Activated CD4-positive, alpha-beta T cell treated with anti-CD3 and anti-CD28 coated beads, Interleukin-2, amount 10 ng/mL, durations not matched to agents 24 days and 14 days (primary cell): ENCODE measurements at places on chromosomes 12 and 14. TPM values are rescaled to one million over a fixed set of nuclear protein-coding genes. Genes with fewer than 3 reads are reported as not detected.

ITGA7 gene
- total RNA-seq: 0.65 and 1.5 TPM in 2 replicates

RNF212B gene
- total RNA-seq: not detected in 2 replicates

FAM177A1 gene
- total RNA-seq: 37.9 and 41.6 TPM in 2 replicates

PIWIL1 gene
- total RNA-seq: not detected in 2 replicates

PLCZ1 gene
- not detected in 2 replicates for total RNA-seq

DNA sequence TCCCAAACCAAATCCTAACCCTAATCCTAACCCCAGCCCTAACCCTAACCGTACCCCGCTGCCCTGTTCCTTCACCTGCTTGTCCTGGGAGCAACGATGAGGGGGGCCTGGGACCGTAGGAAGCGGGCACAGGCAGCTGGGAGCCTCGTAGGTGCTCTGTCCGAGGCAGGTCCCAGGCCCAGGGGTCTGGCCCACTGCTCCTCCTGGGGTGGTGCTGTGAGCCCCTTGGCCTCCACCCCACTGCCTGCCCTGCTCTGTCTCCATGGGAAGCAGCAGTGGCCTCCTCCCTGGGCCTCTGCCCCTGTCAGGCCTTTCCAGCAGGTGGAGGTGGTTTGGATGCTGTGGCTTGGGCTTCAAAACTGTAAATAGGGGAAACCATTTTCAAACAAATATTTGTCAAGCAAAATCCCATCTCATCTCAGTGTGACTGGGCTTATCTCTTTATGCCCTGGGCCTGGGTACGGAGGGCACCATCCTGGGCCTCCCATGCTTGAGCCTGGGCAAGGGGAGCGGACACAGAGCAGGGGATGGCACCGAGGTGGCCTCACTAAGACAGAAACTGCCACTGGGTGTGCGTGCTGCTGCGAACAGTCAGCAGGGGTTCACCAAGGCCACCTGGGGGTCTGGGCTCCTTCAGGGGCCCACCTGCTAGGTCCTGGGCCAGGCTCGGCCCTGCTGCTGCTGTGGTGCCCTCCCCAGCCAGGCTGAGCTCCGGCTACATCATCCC lies 3.7 kb upstream of the BEGAIN start:
- DNase-seq: no peak

DNA sequence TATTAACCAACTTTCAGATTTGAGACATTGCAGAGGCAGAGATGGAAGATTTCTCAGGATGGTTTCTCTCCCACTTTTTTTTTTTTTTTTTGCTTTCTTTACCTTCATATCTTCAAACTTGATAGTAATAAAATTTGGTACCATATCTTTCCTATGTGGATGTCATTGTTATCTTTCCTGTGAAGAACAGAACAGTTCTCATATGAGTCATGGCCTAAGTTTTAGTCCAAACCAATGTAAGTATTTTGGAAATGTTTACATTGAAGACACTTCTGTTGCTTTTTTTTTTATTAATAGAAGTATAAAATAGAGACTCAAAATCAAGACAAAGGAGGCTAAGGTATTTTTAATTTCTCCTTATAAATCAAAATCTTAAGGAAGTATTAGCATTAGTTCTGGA lies 95.2 kb downstream of the C12orf50 start:
- DNase-seq: no peak

DNA sequence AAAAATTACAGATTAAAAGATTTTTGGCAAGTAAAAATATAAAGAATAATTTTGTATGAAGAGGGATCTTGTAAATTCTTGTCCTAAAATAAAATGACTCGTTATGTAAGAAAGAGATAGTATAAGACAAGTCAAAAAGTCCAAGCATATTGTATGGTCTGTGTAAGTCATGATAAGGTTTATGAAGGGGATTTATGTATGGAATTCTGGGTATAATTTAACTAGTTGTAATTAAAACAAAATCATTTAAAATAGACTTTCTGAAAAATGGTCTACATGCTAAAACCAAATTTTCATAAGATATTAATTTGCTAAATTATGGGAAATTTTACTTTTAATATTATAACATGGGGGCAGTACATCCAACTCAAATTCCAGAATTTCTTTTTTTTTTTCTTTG lies 17.6 kb upstream of the PEX5 start:
- no peak for DNase-seq
